Stimulated activated CD8-positive, alpha-beta memory T cell treated with anti-CD3 and anti-CD28 coated beads, Interleukin-2, amount 100 ng/mL, for 1 hour (primary cell): ENCODE measurements at places on chromosomes 16 and 17.
A peak's percentile ranks its signal among the peaks of the same experiment; 100 is the strongest.

DNA sequence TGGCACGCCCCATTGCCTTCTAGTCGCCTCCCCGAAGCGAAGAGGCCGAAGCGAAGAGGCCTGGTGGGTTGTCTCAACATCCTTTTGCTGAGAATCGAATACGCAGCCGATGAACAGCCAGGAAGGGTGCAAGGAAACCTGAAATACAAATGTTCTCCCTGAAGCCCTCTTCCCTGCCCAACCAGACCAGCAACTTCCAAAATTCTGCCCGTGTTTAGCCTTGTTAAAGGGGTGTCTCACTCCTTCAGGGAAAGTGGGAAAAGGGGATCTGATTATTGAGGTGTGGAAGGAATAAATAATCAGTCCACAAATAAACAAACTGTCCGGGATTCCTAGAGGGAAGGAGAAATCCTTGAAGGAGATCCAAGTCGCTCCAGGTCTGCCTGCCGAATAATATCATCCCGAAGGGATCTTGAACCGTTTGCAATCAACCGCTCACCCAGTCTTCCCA, 1.4 kb upstream of the FOXC2 start:
- DNase-seq = no peak

- DNase-seq = no peak
Observed at GRCh38 chr17:30232824-30233427, 2.6 kb downstream of the SLC6A4 start.

DNA sequence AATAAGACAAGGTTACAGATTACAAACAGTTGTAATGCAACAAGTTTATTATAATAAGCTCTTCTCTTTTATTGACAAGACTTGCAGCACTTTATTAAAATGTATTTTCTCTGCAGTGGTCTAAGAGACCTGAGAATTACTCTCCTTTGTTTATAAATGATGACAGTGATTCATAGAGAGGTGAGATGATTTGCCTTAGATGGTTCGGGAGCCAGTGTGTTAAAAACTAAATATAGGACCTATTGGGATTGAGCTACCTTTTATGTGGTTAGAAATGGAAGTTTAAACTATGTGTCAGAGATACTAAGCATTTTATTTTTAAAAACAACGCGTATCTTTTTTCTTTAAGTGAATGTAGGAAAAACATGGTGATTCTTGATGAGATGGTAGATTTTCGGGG, 2.9 kb upstream of the KRTAP3-3 start:
- DNase-seq = no peak

DNA sequence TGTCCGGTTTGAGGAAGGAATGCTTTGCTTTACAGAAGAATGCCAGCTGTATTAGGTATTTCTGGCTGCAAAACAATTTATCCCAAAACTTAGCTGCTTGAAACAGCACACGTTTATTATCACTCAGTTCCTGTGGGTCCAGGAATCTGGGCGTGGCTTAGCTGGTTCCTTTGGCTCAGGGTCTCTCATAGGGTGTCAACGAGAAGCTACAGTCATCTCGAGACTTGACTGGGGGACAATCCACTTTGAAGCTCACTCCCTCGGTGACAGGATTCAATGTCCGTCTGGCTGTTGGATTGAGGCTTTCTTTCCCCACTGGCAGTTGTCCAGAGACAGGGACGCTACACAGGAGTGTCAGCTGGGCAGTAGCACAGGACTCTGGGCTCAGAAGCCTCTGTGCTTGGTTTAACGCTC, 9.6 kb upstream of the RHBDF2 start:
- no peak for DNase-seq

DNA sequence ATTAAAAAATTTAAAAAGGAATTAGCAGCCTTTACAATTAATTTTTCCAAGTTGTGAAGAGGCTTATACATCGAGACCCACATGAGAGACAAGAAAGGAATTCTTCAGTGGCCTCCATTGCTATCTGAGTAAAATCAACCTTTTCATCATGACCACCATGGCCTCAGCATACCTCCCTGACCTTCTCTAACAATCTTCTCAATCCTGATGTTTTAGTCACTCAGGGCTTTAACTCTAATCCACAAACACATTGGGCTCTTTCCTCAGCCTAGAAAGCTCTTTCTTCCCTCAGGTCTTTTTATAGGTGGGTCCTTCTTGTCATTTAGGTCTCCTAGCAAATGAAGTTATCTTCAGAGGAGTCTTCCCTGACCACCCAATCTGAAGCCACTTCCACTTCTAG, 46.4 kb downstream of the SPOP start:
- DNase-seq = no peak

GRCh38 chr17:70041061-70041460, 34.0 kb upstream of the KCNJ16 start:
- no peak for DNase-seq

GRCh38 chr17:78859051-78859450, 18.4 kb upstream of the USP36 start:
- DNase-seq = no peak

- DNase-seq = no peak
Observed at GRCh38 chr16:7921345-7921744, 588.7 kb downstream of the RBFOX1 start.

DNA sequence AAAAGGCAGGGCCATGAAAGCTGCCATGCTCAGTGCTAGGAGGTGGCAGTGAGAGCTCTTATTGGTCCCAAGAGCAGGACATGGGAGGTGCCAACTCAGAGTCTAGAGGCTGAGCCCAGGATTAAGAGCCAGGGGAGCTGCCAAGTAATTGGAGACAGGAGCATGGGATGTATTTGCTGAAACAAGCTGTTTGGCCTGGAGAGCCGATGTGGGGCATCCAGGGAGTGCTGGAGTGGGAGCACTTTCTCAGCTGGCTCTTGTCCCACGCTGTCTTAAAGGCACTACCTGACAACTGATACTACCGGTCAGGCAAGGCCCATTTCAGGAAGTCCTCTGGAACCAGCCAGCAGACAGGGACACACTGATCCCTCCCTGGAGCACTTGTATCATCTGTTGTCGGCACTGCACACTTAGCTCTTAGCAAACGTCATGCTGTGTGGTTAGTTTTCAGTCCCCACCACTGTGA, 19.3 kb downstream of the ANKFN1 start:
- no peak for DNase-seq

- peak; percentile 100 for DNase-seq
Observed at GRCh38 chr17:78840780-78841611, at the start of gene USP36. Gene USP36 (minus strand): TSS chr17:78840814. CDS start chr17:78836363, 4,451 bp downstream.

DNA sequence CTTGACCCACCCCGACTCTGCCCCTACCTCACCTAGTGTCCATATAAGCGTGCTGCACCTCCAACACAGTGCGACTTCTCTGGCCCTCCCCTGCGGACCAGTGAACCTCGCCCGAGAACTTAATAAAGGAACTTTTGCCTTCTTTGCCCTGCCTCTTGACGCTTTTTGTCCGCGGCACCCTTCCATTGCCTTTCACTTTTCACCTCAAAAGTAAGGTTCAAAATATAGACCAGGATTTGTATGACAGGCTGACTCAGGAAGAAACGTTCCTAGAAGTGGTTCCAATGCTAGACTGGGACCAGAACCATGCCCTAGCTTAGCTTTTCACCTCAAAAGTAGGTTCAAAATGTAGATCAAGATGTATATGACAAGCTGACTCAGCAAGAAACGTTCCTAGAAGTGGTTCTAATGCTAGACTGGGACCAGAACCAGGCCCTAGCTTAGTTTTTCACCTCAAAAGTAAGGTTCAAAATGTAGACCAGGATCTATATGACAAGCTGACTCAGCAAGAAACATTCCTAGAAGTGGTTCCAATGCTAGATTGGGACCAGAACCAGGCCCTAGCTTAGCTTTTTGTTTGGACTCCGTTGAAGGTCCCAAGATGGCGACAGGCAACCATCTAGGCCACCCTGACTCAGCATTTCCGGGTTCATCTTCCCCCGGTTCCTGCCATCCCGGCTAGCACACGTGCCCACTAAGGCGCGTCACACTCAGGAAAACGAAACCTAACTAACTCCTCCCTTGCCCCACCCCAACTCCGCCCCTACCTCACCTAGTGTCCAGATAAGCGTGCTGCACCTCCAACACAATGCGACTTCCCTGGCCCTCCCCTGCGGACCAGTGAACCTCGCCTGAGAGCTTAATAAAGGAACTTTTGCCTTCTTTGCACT, 51.0 kb upstream of the TMEM97 start:
- no peak for DNase-seq

DNA sequence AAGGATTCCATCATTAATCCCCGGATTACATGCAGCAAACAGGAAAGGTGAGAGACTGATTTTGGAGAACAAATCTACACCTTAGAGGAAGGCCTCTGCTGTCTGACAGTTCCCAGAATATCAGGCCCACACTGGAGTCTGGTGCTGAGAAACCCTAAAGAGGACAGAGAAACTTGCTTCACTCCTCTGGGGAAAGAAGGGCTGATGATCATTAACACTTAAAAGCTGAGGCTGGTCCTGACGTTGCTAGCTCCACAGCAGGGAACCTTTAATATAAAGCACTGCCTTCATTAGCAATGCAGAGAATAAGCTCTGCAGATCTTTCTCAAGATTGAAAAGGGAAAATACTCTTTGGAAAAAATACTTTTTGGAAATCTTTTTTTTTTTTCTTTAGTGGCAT, 1472.4 kb upstream of the GOT2 start:
- DNase-seq = no peak

GRCh38 chr17:76106703-76107102, 3.1 kb upstream of the EXOC7 start:
- DNase-seq = no peak

DNA sequence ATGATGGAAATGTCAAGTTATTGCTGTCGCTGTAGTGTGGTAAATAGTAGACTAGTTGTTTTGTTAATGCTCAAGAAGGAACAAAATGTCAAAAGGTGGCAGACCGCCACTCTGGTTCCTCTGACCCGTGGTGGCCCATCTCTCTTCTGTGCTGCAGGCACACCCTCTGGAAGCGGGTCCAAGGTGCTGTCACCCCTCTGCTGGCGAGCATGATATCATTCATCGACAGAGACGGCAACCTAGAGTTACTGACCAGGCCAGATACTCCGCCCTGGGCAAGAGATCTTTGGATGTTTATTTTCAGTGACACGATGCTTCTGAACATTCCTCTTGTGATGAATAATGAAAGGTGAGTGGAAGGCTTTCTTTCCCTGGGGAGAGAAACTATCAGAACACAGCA, 56.8 kb upstream of the ENDOV start:
- DNase-seq = no peak

- DNase-seq = no peak
Observed at GRCh38 chr17:71486261-71486660, 634.6 kb upstream of the SOX9 start.

- DNase-seq = no peak
Observed at GRCh38 chr17:12320286-12320685, 299.6 kb downstream of the MAP2K4 start.

GRCh38 chr17:21072745-21073197, 30.0 kb upstream of the USP22 start:
- DNase-seq = no peak

GRCh38 chr16:87412371-87412995, 20.3 kb downstream of the MAP1LC3B start:
- DNase-seq = no peak

DNA sequence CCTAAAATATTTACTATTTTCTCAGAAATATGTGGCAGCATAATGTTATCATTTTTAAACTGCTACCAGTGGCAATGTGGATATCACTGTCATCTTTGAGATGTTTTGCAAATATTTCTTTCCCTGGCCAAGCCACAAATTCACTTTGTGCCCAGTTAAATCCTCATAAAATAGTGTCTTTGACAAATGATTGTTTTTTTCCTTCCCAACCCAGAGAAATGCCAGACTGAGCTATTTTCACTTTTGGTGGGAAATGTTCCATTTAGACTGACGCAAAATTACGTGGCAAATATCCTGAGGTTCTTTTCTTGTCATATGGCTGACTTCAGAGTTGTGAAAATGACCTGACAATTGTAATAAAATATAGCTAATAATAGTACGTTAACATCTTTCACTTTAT, 807.0 kb upstream of the SOX9 start:
- no peak for DNase-seq

DNA sequence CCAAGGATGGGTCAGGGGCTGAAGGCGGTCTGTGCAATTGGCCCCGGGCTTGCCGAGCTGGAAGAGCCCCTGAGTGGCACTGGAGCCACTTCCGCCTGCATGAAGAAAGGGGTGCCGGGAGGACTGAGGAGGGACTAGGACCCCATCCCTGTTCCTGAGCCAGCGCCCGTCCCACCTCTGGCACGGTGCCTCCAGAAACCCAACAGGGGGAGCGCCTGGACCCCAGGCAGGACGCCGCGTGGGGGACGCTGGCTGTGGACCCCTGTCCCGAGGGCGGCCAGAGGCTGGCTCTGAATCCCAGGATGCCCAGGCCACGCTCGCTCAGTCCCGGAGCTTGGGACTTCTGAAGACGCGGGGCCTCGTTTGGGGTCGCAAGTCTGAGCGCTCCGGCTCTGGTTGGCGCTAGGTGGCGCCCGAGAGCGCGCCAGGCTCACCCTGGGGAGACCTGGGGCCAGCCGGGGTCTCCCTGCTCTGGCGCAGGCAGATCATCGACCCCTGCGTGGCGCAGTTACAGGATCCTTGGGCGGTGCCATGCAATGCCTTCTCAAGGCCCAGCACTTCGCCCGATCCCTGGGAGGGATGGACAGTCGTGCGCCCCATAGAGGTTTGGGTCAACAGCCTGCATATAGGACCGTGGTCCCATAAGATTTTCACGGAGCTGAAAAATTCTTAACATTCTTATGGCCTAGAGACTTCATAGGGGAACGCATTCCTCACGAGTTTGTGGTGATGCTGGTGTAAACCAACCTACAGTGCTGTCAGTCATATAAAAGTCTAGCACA, 58.5 kb upstream of the CREBBP start:
- DNase-seq = peak; percentile 36

DNA sequence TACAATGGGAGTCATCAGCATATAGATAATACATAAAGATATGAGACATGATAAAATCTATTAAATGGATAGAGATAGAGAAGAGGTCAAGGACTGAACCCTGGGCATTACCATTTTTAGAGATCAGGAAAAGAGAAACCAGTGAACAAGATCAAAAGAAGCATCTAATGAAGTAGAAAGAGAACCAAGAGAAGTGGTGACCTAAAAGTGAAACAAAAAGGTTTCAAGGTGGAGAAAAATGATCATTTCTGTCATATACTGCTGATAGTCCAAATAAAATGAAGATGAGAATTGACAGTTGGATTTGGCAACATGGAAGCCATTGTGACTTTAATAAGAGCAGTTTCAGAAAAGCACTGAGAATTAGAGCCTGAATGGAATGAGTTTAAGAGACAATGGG, 165.1 kb downstream of the PPM1E start:
- DNase-seq = no peak

DNA sequence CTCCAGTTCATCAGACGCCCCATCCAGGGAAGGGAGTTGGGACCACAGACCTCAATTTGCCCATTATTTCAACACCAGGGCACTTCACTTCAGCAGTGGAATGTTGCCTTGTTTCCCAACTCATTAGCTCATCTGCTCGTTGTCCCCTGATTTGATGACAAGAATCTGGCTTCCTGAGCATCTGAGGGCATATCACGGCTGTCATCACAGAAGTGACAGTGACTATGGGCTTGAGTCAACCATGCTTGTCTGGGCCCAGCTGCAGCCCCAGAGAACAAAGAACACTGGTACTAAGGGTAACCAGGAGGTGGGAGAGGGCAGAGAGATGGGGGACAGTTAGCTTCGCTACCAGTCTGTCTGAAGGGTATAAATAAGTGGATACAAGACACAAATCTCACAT, 266.0 kb upstream of the SDK2 start:
- DNase-seq = no peak

- no peak for DNase-seq
Observed at GRCh38 chr16:15513156-15513555, 78.8 kb downstream of the BMERB1 start.

GRCh38 chr17:39200070-39200879, at the start of gene RPL19:
Gene RPL19 (plus strand): TSS chr17:39200283. CDS start chr17:39200345, 62 bp downstream.
- peak; percentile 68 for DNase-seq

GRCh38 chr17:60358606-60359225, 33.2 kb downstream of the USP32 start:
- no peak for DNase-seq
